ENCODE measurements at places on chromosomes 4 and X.
A peak's percentile ranks its signal among the peaks of the same experiment; 100 is the strongest.

DNA sequence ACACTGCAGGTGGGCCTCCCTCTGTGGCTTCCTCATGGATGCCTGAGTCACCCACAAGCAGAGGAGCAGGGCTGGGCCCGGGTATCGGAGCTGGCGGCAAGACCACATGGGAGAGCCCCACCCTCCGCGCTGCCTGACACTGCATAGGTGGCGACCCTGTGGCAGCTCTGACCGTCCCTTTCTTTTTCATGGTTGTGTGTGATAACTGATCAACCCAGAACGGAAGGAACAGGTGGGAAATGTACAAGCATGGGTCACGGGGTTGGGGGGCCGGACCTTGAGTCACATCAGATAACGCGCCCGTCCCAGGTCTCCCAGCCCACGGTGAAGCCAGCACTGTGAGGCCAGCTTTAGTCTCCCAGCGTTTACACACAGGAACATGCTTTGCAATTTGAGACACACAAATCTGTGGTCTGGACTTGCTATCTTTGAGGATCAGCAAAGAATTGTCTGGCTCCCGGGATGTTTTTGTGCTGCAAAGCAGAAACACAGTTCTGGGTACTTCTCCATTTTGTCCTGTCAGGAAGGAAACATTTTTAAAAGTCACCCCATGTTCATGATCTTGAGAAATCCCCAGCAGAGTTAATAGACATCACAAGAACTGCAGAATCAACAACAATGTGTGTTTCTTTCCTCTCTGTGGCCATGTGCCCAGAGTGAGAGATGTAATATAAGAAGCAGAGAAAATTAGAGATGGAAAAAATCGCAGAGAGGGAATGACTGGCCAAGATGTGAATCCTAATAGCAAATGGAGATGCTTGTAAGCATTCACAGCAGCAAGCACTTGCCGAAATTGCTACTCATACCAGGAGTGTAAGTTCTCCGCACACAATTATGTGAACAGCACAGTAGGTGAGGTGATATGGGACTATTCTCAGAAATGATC, 70.1 kb upstream of the CBR4 start:
- peak; percentile 44 for DNase-seq

DNA sequence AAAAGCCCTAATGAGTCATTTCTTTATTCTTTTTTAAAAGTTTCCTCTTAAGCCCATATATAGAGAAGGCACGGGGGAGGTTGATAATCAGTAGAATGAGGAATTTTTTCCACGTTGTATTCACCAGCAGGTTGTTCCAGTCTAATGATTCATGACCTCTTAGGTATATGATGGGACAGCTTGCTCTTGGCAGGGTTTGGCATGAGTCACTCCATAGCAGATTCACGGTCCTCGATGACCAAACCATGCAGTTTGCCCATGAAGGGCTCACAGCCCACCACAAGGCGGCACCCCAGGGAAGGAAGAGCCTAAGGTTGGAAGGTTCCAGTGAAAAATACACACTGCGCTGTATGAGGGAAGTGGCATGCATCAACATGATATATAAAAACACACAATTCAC, 623.8 kb upstream of the DIPK2B start:
- peak; percentile 32 for DNase-seq

GRCh38 chrX:111634823-111635729, 45.9 kb upstream of the ALG13 start:
- no peak for DNase-seq

- DNase-seq = no peak
These were observed 220.9 kb upstream of the SFRP2 start for GRCh38 chr4:154009788-154010187.

- DNase-seq = no peak
These were observed 74.9 kb downstream of the MAB21L2 start for GRCh38 chr4:150656891-150657290.

DNA sequence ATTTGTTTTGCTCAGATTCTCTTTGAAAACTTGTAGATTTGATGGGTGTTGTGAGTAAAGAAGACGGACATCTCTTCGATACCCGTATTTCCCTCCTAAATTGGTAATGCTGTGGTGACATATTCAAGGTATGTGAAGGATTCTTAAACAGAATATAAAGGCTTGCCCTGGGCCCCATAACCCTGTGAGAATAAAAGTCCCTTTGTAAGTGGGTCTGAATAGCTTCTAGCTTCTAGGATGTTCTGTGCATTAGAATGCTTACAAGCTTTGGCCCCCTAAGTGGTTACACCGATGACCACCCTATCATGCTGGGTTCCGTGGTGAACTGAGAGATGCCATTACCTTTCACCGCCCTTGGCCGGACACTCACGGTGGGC, 574 bp upstream of the MOB1B start:
- no peak for DNase-seq

- DNase-seq = no peak
These were observed 42.4 kb downstream of the CD99L2 start for GRCh38 chrX:150856101-150856500.

- DNase-seq = no peak
These were observed 128.6 kb downstream of the ATOH1 start for GRCh38 chr4:93957186-93957585.

Measured in lower leg skin (tissue), 4 donors.